Ecto neural progenitor cell (in vitro differentiated cells): ENCODE measurements at places on chromosomes 3 and 15.
A peak's percentile ranks its signal among the peaks of the same experiment; 100 is the strongest.

DNA sequence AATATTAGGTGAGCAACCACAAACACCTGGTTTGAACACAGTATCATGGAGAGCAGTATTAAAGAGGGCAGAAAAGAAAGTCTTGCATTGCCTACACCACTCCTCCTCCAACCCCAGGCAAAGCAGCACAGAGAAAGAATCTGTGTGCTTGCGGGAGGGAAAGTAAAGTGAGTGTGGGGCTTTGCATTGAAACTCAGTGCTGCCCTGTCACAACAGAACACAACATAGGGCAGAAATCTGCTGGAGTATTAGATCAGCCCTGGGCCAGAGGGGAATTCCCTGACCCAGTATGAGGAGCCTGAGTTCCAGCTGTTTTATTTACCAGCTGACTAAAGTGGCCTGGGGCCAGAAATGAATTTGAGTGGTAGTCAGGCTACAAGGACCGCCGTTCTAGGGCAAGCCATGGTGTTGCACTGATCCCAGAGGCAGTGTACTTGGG is 75.5 kb downstream of the SPATA16 start:
- DNase-seq = no peak

DNA sequence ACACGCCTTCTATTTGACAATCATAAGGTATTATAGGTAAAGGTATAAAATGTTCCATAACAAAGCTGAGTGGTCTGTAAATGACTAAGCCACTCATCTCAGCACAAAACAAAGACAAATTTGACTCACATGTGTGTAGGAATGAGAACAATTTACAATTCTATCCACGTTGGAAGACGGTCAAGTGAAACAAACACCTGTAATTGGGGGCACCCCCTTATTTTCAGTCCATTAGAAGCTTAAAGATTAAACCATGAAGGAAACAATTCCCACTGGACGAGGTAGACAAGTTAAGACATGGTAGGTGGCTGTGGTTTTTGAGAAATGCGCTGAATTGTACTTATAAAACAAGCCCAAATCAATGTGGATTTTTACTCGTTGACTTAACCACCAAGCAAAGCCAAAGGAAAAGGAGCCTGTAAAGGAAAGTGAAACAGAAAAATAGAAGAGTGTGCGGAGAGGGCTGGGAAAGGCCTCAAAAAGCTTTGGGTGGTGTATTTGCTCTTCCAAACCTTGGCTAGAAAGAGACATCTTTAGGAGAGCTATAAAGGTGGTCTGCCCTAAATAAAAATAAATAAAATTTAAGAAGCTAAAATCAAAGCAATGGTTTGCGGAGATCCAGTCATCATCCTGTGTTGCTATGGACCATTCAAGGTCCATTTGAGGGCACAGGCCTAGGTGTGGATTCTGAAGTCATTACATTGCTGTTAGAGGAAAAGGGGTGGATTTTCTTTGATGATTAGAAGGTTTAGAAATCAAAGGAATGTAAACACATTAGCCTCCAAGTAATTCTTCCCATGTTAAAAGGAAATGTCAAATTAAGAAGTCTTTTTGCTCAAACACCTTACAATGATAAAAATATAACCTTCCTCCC is 135.0 kb downstream of the TFG start:
- DNase-seq = no peak

GRCh38 chr3:78494851-78495250 is 1272.9 kb downstream of the ROBO1 start:
- no peak for DNase-seq

- DNase-seq = no peak
These were observed 63.2 kb downstream of the PXYLP1 start for GRCh38 chr3:141294848-141295247.

DNA sequence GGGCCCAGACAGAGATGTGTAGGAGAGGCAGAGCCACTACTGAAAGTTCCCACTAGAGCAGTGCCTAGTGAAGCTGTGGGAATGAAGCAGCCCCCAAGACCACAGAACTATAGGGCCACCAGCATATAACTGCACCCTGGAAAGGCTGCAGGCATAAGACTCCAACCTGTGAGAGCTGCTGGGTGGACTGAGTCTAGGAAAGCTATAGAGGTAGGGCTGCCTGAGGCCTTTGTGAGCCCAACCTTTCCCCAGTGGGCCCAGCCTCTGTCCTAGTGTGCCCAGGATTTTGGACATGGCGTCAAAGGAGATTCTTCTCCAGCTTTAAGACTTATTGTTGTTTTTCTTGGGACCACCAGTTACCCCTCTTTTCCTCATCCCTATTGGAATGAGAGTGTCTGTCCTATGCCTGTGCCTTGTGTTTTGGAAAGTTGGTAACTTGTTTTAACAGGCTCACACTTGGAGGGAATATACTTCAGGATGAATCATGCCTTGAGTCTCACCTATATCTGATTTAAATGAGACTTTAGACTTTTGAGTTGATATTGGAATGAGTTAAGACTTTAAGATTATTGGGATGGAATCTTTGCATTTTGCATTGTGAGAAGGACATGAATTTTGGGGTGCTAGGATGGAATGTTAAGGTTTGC is 28.1 kb downstream of the SLMAP start:
- no peak for DNase-seq

DNA sequence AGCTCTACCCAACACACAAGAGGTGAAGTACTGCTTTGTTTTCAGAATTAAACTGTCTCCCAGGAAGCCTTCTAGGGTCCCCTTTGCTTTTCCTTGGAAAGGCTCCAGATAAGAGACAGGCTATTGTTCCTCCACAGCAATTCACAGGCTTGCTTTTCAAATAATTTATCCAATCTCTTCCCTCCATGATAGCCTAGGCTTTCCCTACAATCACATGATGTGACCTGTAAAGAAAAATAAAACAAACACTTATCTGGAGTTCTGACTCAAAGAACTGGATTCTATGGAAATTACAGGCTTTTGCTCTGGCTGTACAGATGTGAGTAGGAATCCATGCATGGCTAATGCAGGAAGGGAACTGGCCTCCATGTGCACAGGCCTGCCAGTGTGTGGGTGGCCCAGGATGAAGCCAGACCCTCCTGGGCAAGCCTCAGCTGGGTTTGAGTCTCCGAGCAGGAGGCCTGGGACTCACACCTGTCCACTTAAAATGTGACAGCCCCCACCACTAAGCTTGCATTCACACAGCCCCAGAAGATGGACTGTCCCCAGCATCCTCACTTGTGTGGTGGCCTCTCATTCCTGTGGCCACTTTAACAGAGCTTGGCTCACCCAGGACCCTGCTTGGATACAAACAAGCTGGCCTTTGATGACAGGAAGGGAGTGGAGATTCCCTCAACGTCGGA is 75.8 kb upstream of the LEKR1 start:
- DNase-seq = peak; percentile 63

GRCh38 chr3:135138776-135139175 is 343.7 kb downstream of the EPHB1 start:
- no peak for DNase-seq

GRCh38 chr15:42193383-42193782 is 14.7 kb downstream of the VPS39 start:
- DNase-seq = no peak

GRCh38 chr3:136042608-136043221 is 77.2 kb downstream of the PPP2R3A start:
- DNase-seq = no peak

- DNase-seq = no peak
These were observed 257.5 kb downstream of the MFSD1 start for GRCh38 chr3:159059395-159059794.

DNA sequence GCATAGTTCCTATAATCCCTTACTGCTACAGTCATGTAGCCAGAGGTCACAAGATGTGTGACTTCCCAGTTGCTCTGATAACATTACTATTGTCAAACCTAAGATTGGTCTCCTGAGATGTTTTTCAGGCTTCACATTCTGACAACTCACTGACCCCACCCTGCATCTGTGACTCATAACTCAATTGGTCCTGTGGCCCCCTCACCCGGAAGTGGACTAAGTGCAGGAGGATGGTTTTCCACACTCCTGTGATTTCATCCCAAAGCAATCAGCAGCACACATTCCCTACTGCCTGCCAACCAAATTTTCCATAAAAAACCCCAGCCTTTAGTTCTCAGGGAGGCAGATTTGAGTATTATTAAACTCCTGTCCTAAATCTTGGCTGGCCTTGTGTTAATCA is 564.9 kb upstream of the ZNF385D start:
- no peak for DNase-seq
